ENCODE measurements at places on chromosomes 2 and 18.

- no peak for DNase-seq
Measured at GRCh38 chr2:16615687-16616615, 49.7 kb downstream of the CYRIA start.

DNA sequence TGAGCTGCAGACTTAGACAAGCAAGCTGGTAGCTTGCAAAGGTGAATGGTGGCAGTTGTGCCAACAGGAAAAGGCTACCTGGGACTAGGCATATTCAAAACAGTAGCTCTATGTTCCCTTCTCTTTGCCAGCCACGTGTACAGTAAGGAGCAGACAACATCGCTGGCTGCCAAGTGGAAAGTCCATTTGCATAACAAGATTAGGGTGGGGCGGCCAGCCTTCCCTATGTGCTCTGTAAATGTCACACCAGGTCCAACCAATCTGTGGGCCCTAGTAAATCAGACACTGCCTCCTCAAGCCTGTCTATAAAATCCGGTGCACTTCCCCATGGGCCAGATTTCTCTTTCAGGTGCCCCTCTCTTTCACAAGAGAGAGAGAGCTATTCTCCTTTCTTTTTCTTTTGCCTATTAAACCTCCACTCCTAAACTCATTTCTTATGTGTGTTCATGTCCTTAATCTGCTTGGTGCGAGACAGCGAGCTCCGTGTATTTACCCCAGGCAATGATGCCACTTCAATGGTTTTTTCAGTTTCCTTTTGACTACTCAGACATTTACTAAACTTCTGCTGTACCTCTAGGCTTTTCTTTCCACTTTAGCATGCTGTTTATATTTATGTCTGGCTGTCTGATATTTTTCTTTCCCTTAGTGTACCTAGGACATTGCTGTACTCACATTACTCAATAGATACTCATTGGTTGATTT is 297.4 kb upstream of the GCFC2 start:
- no peak for DNase-seq

DNA sequence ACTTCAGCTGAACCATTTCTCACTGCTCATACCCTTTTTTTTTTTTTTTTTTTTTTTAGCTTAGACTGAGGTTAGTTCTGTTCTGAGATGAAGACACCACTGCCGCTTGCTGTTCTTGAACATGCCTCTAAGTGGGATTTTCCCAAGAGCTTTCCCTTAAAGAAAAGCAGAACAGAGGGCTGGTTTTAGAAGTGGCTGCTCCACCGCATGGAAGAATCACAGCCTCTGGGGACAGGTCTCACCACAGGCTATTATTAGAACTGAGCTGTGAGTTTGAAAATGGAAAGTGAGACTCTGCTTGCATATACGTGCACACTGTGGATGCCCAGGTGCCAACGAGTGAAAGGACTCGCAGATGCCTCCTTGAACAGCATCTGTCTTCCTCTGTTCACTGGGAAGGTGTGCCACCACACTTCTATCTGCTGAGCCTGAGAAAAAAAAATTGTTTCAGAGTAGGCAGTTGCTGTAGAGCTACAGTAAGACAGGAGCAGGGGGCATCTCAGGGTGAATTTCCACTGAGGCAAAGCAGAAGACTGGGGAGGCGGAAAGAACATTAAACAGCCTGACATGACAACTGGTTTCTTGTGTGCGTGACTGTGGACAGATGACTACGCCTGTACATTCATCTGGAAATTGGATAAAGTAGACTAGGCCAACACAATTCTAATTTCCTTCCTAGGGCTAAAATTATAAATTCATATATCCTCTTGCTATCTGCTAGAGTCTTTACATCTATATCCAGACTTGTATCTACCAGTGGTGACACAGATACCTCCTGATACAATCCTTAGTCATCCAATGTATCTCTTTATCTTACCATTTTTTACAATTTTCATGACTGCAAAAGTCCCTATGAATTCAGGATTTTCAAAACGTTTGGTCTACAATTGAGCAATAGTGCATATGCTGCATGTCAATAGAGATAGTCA is 1045.7 kb upstream of the CELF4 start:
- DNase-seq: no peak

DNA sequence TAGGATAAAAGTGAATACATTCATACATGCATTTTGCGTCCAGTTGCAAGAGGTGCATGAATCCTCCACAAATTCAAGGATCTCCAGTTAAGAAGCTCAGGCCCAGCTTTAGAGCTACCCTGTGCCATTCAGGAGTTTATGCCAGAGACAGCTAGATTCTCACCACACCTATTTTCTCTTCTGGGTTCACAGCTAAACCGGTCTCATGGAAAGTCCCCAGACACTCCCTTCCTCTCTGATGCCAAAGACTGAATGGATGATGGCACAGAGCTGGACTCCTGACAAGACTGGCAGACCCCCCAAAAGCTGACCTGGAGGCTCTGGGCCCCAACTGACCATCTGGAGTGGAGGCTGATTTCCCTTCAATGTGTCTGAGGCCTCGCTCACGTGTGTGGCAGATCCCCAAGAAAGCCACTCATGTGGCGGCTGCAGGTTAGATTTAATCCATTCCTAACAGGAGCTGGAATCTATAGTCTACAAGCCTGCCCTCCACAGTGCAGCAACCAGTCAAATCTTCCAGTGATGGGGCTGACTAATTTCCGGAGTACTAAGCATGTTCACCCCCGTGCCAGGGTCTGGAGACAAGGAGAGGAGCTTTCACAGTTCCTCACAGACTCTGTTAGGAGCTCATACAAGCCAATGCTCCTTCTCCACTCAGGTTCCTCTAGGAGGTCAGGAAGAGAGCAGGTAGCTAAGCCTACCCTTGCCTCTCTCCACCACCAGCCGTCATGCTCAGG is 257.1 kb downstream of the BCL11A start:
- DNase-seq: no peak

DNA sequence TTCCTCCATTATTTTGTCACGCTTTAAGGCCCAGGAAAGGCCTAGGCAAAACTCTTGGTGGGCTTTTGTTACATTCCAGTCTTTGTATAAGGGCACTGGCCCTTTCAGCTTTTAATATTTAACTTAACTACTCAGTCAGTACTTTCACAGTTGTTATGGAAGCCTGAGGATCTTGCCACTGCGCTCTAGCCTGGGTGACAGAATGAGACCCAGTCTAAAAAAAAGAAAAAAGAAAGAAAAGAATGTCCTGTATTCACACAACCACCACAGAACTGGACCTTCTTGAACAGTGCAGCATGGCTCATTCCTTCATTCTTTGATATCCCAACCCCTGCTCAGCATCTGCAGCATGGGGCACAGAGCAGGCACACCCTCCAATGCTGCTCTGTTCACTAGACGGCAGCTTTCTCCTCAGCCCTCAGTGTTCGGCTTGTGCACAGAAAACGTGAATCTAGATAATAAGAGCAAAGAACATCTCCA is 93.4 kb upstream of the MSH2 start:
- no peak for DNase-seq

DNA sequence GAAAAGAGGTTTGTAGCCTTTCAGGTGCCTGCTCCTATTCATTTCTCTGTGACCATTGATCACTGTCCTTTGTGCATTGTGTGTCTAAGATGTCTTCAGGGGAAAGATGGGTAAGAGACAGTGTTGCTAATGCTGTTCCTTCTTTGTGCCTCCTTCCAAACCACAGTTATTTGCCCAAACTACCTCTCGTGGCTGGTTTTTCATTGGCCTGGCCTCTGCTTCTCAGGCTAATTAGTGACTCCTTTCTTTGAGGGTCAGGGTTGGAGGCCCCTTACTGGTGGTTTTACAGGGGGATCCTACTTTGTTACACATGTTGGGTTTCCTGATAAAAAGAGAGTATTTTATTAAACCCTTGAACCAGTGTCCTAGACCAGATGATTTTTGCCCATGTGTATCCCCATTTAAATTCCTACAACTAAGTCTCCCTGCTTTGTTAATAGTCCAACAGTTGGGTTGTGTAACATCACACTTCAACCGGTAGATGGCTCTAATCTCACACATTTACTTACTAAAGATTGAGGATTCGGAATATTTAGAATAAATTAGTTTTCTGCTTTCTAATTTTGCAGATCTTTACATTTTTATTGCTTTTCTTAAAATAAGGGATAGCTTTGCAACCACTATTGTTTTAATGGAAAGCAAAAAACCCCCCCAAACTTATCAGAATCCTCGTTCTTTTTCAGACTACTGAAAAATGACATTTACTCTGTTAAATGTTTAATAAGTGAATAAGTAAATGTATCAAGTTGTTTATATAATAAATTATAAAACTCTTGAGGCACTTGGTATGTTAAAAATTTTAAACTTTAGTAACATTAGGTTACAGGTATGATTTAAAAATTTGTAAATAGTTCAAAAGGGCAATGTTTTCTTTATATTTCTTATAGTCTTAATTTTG is 2.4 kb downstream of the MARS2 start:
- no peak for DNase-seq

- no peak for DNase-seq
Measured at GRCh38 chr18:71036783-71037182, 747.9 kb downstream of the SOCS6 start.

DNA sequence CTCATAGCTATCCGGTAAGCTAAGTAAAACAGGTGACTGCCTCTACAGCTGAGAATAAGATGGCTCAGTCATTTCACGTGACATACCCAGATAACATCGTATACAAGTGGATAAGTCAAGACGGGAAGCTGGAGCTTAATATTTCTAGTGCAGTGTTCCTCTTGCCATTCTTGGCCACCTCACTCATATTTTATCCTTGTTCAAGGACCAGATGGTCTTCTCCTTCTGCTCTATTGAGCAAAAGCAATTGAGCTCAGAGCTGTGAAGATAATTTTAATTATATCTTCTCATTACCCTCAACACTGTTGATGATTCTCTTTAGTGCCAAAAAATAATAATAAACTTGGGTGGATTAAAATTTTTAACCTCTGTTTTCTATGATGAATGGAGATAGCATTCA is 201.1 kb downstream of the DCC start:
- no peak for DNase-seq

DNA sequence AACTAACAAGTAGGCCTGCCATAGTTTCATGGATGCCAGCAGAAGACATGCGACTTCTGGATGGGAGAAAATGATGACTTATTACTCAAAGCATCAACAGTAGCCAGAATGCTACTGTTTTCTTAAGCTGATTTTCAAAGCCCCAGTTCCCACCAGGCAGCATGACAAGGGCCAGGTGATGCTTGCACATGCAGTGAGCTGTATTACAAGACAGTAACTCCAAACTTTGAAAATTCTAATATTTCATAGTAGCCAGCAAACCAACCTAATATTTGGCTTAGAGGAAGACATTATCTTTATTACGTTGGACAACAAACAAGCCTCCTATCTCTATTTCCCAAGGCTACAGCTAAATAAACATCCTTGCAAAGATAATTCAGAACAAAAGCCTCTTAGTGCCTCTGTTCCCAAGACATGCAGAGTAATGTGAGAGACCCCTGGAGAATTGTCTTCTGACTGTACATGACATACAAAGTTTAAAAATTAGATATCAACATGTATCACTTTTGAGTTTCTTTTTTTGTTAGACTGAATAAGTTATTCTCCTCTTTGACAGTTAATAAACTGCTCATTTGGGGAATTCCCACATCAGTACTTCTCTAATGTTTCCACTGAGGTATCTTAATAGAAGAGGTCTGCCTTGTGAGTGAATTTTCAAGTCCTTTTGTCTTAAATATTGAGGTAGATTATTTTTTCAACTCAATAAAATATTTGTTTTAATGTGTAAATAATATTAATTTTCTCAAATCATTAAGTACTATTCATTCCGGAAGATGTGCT is 367.6 kb upstream of the CWC22 start:
- DNase-seq: no peak

- DNase-seq: no peak
Measured at GRCh38 chr2:79000008-79000576, 25.4 kb upstream of the REG3G start.

GRCh38 chr2:6580982-6581381 is 284.7 kb downstream of the CMPK2 start:
- DNase-seq: no peak

DNA sequence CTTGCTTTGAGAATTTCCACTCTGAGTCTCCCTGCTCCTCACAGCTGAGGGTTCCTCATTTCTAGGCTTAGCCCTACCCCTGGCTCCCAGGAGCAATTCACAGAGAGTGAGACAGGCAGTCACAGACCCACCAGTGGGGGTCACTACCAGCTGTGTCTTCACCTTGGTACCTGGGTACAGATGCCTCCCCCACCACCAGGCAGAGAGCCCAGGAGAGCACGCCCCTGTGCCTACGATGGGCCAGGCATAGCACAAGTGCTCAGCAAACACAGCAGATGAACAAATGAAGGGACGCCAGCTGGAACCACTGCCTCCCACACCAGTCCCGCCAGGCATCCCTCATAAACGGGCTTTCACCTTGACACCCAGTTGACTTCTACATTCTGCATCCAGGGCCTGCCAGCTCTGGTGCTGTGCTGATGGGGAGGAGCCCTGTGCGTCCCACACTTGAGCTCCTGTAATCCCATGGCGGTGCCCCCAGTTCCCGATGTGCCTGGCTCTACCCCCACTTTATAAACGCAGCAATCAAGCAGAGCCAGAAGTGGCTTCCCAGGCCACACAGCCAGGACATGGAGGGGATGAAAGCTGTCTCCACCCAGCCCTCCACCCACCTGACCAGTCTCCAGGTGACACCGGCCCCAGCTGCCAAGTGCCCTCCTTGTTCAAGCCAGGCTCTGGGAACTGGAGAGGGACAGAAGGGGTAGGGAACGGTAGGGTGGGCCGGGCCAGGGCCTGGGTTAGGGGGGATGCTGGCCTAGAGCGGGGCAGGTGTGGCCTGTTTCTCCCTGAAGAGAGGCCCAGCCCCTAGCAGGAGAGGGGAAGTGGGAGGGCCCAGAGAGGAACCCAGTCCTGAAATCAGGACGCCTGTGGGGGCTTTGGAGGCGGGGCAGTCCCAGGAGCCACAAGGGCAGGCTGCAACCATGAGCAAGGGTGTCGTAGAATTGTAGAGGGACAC is 42.5 kb downstream of the SCTR start:
- DNase-seq: no peak

DNA sequence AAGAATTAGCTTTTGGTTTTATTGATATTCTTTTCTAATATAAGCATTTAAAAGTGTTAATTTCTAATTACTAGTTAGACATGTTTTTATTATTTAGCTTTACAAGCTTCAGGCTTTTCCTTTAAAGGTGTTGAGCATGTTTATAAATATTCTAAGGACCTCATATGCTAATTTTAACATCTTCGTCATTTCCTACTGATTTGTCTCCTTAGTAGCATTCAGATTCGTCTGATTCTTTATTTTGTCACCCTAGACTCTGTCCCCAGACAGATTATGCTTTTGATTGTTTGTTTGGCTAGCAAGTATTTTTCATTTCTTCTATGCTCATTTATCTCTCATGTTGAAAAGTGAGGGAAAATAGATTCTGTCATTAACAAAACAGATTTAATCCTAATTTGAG is 51.7 kb downstream of the EIF5B start:
- DNase-seq: no peak
